IPS DF 6.9 (cell line): ENCODE measurements at places on chromosomes 2 and 18.

- DNase-seq = no peak
Measured at GRCh38 chr18:22742409-22742808, 190.7 kb upstream of the RBBP8 start.

DNA sequence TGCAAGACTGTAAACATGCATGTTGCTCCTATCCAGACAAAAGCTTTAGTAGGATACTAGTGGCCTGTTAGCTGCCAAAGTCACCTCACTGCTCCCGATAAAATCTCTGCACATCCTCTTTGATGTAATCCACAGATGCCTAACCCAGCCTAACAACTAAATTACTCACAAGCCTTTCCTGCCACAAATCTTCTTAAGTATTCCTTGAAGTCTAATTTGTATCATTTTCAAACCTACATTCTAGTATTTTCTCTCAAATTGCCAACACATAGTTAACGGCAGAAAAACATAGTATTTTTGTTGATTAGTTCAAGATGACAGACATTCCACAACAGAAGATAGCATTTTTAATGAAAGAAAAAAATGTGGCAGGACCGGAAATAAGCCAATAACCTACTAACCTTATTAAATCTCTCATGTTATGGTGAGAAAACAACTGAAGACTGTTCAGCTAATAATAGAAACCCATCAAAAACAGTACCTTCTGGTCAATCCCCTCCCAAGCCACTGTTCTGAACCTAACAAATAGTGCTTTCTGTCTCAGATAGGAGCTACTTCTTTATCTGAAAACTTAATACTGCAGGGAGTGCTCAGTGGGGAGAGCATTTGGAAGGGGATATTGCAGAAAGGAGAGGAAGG, at the start of gene MPP4:
Gene MPP4 (minus strand): TSS at position 57 of the 639 bp plus-strand sequence. CDS start 4,690 bp downstream, outside the sequence.
- DNase-seq = no peak

- no peak for DNase-seq
Measured at GRCh38 chr2:233656443-233656842, 15.3 kb upstream of the UGT1A9 start.

GRCh38 chr2:40741532-40741931, 289.6 kb upstream of the SLC8A1 start:
- DNase-seq = no peak

DNA sequence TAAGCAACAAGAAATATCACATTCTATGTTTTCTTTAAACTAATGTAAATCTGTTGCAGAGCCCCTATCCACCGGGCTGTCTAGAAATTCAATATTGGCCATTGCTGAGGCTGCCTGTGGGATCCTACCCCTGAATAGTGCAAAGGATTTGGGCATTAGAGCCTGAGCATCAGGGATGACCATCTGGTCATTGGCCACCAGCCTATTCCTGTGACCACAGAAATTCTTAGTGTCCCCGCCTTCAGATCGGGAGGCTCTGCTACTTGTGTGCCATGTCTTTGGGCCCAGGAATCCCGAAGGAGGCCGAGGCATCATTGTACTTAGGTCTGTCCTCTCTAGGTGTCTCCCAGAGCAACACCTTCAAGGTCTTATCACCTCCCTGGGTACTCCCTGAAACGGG, 73.8 kb downstream of the HRH4 start:
- DNase-seq = no peak

- no peak for DNase-seq
Measured at GRCh38 chr18:48859311-48860268, 91.2 kb downstream of the SMAD7 start.

GRCh38 chr2:184936761-184937160, 338.4 kb downstream of the ZNF804A start:
- no peak for DNase-seq

GRCh38 chr2:51795248-51795888, 763.4 kb upstream of the NRXN1 start:
- DNase-seq = peak; percentile 57

DNA sequence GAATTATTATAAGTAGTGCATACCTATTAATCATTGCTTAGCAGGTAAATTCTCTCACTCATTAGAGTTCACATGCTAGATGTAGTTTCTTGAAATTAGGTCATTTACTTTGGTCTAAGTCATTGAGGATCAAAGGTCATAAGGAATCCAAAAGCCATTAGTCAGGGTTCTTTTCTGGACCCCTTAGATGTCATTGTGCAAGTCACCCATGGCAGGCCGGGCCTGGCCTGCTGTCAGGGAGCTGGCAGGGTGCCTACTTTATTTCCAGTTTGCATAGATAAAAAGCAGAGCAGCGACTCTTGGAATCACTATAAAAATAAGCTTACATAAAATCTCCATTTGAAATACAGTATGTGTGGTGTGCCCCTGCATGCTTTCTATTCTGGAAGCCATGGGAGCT, 91.3 kb downstream of the MEIS1 start:
- DNase-seq = no peak

DNA sequence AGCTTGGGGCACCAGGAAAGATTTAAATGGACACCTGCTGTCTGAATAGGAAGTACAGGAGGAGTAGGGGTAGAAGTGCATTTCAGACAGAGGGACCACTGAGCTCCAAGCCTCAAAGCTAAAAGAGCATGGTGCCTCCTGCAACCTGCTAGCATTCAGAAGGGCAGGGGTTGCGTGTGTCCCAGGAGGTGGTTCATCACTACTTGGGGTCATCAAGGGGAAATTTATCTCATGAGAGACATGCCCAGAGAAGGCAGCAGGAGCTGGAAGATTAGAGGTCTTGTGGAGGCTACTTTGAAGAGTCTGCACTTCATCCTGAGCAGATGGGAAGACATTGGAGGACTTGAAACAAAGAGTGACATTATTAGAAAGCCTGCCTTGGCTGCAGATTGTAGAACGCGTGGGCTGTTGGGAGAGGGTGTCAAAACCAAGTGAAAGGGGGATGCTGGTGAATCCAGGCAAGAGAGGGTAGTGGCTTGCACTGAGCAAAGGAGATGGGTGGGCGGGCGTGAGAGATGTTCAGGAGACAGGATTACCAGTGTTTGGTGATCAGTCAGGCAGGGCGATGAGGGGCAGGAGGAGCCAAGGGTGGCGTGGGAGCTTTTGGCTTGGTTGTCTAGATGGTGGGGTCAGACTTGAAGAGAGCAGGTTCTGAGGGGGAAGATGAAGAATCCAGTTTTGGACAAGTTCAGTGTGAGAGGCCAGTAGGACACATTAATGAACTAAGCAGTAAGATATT, 154.0 kb downstream of the DYSF start:
- no peak for DNase-seq

GRCh38 chr2:1864301-1864980, 120.1 kb upstream of the PXDN start:
- DNase-seq = no peak
